HS-5 (cell line): ENCODE measurements at places on chromosomes 12 and 14.

DNA sequence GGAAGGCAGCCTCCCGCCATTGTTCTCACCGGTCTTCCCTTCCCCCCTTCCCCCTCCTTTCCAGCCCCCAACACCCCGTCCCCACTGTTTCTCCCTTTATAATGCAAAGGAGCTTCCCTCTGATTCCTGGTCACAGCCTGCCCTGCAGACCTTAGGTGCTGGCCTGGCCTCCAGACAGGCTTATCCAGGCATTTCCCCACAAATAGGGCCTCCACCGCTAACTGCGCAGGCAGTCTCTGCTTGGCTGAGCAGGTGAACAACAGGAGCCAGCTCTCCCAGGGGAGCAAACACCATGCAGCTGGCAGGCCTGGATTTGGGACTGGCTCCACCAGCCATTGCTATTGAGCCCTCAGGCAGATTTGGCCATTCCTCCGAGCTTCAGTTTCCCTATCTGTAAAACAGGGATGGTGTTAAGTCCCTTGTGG is 46.0 kb downstream of the SMIM41 start:
- no peak for DNase-seq

- DNase-seq, result no peak
Observed at GRCh38 chr14:69690042-69690441, 76.9 kb upstream of the SRSF5 start.

- DNase-seq, result no peak
Observed at GRCh38 chr12:88011755-88012154, 17.4 kb downstream of the C12orf50 start.

GRCh38 chr14:101927859-101928258 is 36.5 kb upstream of the DYNC1H1 start:
- peak; percentile 67 for DNase-seq

GRCh38 chr14:101250948-101251811 is 310.1 kb upstream of the DIO3 start:
- DNase-seq, result no peak

GRCh38 chr14:51844081-51844881 is 16.1 kb upstream of the GNG2 start:
- DNase-seq, result no peak

- no peak for DNase-seq
Observed at GRCh38 chr14:55356913-55357312, 54.7 kb downstream of the ATG14 start.

DNA sequence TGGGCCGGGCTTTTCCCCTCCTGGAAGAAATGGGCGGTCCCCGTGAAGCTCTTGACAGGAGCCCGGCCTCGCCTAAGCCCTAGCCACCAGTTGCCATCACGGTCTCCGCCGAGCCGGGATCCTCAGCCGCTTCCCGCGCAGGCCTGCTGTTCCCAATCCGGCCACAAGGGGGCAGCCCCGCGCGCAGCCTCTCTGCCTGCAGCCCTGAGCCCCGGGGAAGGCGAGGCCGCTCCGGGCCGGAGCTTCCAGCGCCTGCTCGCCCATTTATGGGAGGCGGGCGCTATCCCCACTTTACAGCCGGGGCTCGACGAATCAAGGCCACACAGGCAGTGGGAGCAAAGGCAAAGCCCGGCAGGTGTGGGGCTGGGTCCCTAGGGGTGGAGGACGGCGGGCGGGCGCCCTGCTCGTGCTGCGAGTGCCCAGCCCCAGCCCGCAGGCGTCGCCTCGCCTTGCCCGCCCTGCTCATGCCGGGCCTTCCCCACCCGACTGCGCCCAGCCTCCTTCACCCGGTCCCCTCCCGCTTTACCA is 61.5 kb downstream of the LGMN start:
- DNase-seq, result no peak

DNA sequence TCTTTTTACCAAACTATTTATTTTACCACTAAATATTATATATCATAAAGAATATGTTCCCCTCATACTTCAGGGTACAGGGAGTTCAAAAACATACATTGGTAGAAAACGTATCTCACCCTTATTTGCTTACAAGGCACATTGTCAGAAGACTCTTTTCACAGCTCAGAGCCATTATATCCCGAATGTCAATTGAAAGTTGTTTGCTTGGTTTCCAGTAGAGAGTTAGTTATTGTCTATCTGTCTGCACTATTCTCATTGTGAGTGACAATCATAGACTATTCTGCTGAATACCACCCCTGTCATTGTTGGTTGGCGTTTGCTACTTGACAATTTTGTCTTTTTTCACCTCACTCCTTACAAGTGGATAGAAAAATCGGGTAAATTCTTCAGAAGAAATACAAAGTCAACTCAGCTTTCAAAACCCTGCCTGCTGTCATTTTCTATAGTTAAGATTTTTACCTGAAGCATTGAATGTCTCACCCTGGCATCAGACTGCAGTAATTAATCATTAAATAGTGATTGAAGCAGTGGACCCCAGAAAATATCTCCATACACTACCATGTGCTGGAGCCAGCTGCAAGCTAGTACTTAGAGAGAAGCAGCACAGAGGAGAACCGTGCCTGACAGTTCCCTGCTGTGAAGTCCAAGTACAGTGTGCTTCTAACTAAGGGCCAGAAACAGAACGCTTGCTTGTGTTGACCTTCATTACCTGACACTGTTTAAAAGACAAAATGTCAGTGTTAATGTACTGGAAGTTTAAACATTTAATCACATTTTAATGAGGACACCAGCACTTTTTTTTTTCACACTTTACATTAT is 510.6 kb downstream of the RERGL start:
- no peak for DNase-seq

GRCh38 chr12:2752676-2753371 is 41.9 kb upstream of the FKBP4 start:
- DNase-seq, result no peak

- peak; percentile 64 for DNase-seq
Observed at GRCh38 chr12:38586789-38587188, 270.2 kb downstream of the ALG10B start.

DNA sequence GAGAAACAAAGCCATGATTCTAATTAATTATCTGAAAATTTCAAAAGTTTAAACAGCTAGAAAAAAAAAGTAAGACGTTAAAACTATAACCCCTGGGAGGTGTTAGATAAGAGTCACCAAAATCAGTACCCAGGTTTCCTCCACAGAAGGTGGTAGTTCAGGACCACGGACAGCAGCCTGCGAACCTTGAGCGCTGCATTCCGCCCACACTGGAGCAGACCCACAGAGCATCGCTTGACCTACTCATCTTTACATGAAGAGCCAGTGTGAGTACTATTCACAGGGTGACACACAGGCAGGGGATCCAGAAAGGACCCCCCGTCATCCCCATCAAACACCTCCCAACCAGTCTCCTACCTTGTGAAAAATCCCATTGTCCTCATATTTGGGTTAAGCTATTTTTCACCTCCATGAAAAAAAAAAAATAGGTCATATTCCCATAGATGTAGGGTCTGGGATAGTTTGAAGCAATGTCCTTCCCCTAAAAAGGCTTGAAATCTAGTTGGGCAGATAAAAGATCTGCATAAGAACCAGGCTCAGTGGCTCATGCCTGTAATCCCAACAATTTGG is 8.8 kb upstream of the CHGA start:
- DNase-seq, result no peak

DNA sequence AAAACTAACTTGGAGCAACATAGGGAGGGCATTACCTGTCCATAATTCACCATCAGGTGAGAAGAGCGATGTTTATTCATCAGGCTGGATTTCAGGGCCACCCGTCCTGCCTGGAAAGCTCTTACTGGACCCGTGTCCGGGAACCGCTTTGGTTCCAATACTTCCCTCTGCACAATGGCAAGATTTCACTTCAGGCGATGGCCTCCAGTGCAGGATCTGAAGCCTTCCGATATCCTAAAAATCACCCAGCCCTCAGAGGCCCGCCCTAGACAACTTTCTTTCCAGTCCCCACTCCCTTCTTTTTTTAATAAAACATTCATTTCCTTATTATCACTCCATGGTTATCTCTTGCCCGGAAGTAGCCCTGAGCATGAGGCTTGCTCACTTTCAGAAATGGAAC is 92.5 kb downstream of the BCL11B start:
- DNase-seq, result no peak

DNA sequence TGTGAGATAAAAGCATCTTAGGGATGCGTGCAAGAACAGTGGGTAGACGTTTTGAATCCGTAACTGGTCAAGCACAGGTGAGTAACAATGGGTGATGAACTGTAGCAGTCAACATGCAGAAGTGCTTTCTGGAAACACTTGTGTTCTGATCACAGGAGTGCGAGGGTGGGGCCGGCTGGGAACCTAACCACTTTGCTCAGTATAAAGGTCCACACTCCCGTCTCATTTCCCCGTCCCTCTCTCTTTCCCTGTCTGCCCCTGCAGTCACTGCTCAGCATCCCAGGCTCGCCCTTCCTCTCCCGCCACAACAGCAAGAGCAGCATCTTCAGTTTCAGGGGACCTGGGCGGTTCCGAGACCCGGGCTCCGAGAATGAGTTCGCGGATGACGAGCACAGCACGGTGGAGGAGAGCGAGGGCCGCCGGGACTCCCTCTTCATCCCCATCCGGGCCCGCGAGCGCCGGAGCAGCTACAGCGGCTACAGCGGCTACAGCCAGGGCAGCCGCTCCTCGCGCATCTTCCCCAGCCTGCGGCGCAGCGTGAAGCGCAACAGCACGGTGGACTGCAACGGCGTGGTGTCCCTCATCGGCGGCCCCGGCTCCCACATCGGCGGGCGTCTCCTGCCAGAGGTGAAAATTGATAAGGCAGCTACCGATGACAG is 127.1 kb downstream of the FIGNL2 start:
- no peak for DNase-seq

GRCh38 chr14:36519431-36520321 is at the start of gene NKX2-1:
NKX2-1 (minus strand) TSS chr14:36520232; CDS start chr14:36520129, 103 bp downstream.
- no peak for DNase-seq

GRCh38 chr12:22729431-22729956 is 104.5 kb downstream of the ETNK1 start:
- DNase-seq, result no peak

- no peak for DNase-seq
Observed at GRCh38 chr14:36582874-36583241, 444 bp upstream of the NKX2-8 start.

DNA sequence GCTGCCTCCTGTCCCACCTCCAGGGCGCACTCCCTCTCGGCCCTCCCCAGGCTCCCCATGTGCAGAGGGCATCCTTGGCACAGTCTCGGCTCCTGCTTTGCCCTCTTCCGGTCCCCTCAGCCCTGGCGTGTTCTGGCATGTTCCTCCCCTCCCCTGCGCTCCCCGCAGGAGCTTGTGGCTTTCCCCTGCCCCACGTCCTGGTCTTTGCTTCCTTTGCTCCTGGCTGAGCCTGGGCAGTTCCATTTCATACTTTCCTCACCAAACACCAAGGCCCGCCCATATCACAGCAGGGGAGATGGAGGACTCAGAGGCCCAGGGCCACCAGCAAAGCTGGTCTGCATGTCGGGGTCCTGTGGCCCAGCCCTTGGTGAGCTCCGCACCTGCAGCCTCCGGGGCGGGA is 56.0 kb downstream of the FBRSL1 start:
- DNase-seq, result no peak

GRCh38 chr12:93127582-93128331 is 198.7 kb upstream of the EEA1 start:
- no peak for DNase-seq

GRCh38 chr14:52079239-52079959 is 10.5 kb upstream of the NID2 start:
- peak; percentile 68 for DNase-seq

GRCh38 chr12:3102771-3103410 is 25.7 kb downstream of the TSPAN9 start:
- DNase-seq, result no peak

DNA sequence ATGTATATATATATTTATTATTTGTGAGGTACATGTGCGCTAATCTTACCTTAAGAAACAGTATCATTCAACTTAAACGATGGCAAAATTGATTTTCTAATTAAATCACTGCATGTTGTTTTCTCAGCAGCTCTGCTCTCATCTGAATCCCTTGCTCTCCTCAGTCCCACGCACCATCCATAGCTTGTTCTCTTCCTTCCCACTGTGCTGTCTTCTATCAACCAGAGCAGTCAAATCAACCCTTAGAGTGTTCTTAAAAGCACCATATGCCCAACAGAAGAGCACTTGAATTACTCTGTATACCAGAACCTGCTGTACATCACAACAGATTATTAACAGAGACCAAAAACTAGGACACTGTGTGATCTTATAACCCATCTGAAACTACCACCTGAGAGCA is 209.4 kb upstream of the G2E3 start:
- no peak for DNase-seq

GRCh38 chr12:131862994-131863710 is 31.3 kb upstream of the ULK1 start:
- DNase-seq, result no peak

DNA sequence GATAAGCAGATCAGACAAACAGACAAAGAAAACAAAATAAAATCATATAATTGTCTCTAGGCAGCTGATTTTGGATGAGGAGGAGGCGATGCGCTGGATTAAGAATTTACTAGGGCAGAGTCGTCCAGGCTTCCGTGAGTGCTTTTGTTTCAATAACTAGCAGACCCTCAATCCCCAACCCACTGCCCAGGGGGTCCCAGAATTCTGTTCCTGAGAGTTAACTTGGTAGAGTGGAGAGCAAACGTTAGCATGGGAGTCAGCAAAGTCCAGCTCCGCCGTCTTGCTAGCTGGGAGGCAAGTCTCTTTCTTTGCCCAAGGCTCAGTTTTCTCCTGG is 95.5 kb upstream of the TBX5 start:
- DNase-seq, result no peak

- DNase-seq, result no peak
Observed at GRCh38 chr12:130768120-130768519, 52.0 kb upstream of the RIMBP2 start.

DNA sequence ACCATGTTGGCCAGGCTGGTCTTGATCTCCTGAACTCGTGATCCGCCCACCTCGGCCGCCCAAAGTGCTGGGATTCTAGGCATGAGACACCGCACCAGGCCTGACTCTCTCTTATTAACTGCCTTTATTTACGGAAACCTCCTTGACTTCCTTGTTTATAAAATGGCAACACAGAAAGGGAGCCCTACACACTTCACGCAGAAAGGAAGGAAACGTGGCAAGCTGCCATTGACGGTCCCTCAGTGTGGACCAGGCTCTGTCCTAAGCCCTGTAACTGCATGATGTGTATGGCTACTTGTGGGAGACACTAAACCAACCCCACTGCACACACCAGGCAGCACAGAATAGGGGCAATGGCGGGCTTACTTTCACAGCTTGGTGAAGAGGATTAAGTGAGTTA is 11.7 kb downstream of the CINP start:
- DNase-seq, result no peak
